Stimulated activated CD4-positive, alpha-beta T cell treated with anti-CD3 and anti-CD28 coated beads, TNF-alpha, amount 100 ng/mL, for 1 hour (primary cell): ENCODE measurements at places on chromosomes 4 and X.

DNA sequence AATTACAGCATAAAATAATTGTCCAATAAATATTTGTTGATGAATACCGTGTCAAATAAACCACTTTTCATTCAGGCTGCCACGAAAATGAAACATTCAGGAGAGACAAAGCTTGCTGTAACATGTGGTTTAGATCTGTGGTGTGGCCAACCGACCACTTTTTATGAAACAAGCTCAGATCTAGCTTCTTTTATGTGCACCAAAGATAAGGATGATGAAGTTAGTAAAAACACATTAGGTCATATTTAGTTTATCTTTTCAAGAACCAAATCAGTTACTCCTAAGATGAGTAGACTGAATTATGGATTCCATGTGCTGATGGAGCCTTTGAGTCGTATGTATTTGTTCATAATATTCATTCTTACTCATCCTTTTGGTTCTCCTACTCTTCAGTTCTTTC is 35.8 kb downstream of the STOX2 start:
- DNase-seq, result no peak

GRCh38 chr4:142416711-142417275 is 429.3 kb downstream of the INPP4B start:
- no peak for DNase-seq

DNA sequence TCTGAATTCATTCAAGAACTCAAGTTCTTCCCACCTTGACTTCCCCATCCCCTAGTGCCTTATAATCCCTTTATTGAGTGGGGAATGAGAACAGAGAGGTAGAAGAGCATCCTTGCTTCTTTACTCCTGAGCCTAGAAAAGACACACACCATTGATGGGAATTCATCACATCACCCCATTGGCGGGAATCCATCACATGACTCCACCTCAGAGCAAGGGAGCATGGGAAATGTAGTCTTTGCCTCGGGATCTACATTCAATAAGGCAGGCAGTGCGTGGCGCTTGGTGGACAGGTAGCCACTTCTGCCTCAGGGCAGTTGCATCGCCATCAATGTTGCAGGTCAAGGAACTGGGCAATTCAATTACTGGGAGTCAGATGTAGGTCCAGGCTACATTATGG is 50.7 kb downstream of the MXRA5 start:
- DNase-seq, result no peak

GRCh38 chr4:5707778-5708448 is 446 bp downstream of the EVC2 start:
- no peak for DNase-seq

DNA sequence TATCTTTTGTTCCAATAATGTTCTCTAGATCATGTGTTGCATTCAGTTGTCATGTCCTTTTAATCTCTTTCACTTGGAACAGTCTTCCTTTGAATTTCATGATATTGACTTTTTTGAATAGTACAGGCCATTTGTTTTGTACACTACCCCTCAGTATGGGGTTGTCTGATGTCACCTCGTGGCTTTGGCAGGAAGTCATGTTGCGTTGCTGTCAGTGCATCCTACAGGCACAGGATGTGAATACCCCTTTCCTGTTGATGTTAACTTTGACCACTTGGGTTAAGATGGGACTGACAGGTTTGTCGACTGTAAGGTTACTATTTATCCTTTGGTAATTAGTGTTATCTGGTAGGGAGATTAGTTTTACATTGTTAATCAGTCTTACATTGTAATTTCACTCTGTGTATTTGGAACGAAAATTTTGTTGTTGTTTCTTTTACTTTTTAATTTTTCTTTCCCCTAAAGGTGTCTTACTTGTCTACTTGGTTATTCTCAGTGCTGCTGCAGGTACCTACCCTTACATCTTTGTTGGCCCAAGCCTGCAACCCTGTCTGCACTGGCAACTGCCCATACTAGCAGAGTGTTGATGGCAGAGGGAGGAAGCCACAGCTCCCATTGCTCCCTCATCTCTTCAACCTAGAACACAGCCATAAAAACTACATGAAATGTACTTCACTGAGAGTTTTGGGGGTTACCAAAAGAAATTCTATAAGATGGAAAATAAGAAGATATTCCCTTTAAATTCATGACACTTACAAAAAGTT is 14.7 kb upstream of the ATP8A1 start:
- DNase-seq, result no peak

- DNase-seq, result no peak
Measured at GRCh38 chrX:9151772-9152307, 117.9 kb upstream of the FAM9B start.

DNA sequence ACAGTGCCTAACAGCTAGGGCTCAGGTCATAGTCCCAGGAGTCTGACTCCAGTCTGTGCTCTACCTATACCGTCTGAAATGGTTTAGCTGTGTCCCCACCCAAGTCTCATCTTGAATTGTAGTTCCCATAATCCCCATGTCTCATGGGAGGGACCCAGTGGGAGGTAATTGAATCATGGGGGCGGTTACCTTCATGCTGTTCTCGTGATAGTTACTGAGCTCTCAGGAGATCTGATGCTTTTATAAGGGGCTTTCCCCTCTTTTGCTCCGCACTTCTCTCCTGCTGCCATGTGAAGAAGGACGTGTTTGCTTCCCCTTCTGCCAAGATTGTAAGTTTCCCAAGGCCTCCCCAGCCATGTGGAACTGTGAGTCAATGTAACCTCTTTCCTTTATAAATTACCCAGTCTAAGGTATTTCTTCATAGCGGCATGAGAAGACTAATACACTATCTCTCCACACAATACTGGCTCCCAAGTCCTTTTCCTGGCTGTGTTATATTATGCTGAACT is 110.8 kb downstream of the AFAP1 start:
- DNase-seq, result no peak

DNA sequence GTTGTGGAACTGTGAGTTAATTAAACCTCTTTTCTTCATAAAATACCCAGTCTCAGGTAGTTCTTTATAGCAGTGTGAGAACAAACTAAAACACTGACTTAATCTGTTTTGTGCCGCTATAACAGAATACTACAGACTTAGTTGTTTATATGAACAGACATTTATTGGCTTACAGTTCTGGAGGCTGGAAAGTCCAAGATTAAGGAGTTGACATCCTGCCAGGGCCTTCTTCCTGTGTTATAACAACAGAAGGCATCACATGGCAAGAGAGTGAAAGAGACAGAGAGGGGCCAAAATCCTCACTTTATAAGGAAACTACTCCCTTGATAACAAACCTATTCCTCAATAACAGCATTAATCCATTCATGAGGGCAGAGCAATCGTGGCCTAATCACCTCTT is 42.5 kb upstream of the KCNIP4 start:
- no peak for DNase-seq

DNA sequence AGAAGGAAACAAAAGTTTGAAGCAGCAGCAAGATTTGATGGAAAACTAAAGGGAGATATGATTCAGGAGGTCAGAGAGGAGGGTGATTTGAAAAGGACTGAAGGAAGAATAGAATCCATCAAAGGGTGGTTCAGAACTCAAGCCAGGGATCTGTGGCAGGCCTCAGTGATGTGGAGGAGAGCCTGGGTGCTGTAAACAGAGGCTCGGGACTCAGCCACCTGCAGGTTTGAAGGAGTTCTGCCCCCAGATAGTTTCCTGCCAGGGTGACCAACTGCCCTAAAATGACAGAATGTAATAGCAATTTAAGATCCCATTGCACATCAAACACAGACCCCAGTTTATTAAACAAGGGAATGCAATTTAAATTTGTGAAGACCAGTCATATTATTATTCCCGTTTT is 204.0 kb upstream of the FAT1 start:
- DNase-seq, result no peak

GRCh38 chr4:167031534-167032156 is 202.6 kb downstream of the SPOCK3 start:
- DNase-seq, result no peak

DNA sequence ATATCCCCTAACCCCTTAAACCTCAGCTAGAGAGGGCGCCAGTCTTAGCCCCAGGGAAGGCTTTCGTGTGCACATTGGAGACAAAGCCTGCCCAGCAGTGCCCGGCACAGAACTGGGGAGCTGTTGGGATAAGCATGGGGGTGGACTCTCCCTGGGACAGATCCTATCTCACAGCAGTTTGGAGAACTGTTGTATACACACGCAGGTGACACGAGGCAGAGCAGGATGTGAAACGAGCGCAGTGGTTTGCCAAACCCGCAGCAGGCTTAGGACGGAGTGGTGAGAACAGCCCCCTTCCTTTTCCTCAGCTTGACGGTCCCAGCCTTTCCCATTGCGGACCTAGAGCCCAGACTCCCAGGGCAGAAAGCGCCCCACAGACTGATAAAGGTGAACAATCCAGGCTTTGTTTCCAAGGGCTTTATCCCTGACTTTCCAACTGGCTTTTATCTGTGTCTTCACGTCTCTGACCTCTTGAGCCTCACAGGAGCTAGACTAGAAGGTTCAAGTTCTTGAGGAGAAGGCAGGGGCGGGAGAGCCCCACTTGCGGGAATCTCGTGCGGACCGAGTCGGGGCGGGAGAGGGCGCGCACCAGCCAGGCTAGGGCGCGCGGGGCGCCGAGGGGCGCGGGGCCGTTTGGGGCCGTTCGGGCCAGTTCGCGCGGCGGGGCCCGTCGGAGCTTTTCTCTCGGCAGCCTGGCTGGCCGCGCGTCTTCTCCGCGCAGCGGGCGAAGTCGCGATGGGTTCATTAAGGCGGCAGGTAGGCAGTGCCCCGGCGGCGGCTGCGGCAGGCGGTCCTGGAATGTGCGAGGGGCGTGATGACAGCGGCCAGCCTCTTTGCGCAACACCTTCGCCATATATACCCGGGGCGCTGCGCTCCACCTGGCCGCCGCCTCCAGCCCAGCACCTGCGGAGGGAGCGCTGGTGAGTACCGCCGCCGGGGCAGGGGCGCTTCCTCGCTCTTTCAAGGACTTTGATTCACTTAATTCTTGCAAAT is at the start of gene SLC34A2:
Gene SLC34A2 (plus strand): TSS at position 881 of the 993 bp plus-strand sequence. CDS start 6,650 bp downstream, outside the sequence.
- no peak for DNase-seq

DNA sequence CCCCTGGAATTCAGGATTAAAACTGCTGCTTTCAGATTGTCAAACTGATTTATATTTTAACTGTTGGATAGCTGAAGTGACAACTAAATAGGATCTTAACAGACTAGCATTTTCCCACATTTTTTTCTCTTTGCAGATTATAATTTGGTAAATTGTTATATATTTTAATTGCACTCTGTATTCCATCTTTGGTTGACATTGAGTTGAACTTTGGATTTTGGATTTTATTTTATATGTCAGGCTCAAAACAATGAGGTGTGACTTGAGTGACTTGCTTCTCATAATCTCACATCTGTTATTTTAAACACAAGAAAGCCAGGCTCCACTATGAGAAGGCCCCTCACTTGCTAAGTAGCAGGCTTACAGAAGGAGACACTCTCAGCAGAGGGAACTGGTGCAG is 38.1 kb downstream of the NAA11 start:
- no peak for DNase-seq

GRCh38 chrX:74304016-74304415 is at the start of gene ZCCHC13:
TSS of gene ZCCHC13 (plus strand) at chrX:74304180. CDS start at chrX:74304267, 87 bp downstream.
- DNase-seq, result no peak

DNA sequence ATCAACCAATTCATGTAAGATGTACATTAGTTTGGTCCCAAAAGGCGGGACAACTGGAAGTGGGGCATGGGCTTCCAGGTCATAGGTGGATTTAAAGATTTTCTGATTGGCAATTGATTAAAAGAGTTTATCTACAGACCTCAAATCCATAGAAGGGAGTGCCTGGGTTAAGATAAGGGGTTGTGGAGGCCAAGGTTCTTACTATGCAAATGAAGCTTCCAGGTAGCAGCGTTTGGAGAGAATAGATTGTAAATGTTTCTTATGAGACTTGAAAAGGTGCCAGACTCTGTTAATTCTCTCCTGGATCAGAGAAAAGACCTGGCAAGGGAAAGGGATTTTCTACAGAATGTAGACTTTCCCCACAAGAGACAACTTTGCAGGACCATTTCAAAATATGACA is 2.4 kb downstream of the MGST2 start:
- no peak for DNase-seq

GRCh38 chr4:119643306-119644042 is 14.9 kb upstream of the PDE5A start:
- no peak for DNase-seq

- DNase-seq, result no peak
Measured at GRCh38 chr4:132180020-132180427, 969.1 kb upstream of the PCDH10 start.

DNA sequence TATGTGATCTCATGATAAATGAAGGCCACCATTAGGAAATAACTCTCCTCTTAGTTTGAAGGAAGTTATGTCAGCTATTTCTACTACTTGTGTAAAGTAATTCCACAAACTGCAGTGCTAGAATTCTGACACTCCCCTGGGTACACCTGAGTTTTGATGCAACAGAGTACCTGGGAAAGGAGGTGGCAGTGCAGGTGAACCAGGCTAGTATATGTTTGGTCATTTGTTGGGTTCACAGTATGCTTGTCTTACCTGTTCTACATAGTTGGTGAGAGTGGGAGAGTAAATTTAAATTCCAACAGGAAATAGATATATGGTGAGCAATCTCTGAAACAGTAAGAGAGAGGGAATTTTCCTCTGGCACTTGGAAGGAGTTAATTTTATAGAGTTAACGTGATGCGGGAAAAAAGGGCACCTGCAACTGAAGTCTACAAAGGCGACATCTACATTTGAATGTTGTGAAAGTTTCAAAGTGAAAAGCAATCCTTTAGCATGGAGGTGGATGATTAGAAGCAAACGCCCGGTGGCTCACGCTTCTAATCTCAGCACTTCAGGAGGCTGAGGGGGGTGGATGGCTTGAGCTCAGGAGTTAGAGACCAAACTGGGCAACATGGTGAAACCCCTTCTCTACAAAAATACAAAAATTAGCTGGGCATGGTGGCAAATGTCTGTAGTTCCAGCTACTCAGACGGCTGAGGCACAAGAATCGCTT is 8.3 kb upstream of the SLC10A6 start:
- DNase-seq, result no peak

DNA sequence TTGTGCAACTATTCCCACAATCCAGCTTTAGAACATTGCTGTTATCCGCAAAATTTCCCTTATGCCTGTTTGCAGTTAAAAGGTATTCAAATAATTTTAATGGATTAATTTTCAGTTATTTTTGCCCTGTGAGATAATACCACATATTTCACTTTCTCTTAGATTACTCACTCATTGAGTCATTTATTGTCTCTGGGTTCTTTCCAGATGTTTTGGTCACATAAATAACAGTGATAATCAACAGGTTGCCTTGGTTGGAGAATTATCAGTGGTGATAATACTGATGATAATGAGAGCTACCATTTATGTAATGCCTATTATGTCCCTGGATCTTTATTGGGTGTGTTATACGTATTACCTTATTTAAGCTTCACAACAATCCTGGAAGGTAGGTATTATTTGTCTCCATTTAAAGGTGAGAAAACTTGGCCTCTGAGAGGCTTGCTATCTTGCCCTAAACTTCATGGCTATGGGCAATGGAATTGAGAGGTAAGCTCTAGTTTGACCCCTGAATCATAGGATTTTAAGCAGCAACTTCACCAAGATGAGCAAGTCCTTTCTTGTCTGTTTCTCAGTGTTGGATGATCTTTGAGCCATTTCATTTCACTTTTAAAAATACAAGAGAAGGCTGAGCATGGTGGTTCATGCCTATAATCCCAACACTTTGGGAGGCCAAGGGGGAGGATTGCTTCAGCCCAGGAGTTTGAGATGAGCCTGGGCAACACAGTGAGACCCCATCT is 87.4 kb downstream of the KIT start:
- no peak for DNase-seq
